ENCODE measurements at places on chromosomes 7 and 10.

GRCh38 chr10:52523696-52524095 lies 209.6 kb downstream of the DKK1 start:
- DNase-seq = no peak

DNA sequence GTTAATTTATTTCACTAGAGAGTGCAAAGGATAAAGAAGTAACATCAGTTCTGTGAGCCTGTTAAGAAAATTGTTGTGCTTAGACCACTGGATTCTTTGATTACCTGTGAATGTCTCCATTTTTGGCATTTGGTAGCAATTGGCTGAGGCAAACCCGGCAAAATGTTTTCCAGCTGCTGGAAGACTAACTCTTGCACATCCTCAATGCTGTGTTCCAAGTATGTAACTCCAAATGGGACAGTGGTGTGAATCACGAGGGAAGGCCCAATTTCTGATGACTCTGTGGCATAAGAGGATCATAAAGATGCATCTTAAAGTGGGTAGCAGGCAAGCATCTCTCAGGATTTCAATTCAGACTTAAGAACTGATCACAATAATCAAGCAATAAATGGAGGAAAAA lies 268.8 kb downstream of the RNLS start:
- DNase-seq = no peak

DNA sequence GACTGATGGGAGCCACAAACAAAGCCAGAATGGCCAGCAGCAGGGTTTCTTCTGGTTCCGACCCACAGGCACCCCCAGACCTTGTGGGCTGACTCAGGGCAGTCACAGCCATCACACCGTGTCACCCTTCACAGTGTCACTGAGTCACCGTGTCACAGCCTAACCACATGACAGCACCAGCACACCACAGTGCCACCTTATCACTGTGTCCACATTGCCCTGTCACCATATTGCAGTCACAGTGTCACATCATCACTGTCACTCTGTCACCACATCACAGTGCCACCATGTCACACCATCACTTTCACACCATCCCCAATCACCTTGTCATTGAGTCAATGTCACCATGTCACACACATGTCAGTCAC lies 77.0 kb downstream of the OAT start:
- no peak for DNase-seq

DNA sequence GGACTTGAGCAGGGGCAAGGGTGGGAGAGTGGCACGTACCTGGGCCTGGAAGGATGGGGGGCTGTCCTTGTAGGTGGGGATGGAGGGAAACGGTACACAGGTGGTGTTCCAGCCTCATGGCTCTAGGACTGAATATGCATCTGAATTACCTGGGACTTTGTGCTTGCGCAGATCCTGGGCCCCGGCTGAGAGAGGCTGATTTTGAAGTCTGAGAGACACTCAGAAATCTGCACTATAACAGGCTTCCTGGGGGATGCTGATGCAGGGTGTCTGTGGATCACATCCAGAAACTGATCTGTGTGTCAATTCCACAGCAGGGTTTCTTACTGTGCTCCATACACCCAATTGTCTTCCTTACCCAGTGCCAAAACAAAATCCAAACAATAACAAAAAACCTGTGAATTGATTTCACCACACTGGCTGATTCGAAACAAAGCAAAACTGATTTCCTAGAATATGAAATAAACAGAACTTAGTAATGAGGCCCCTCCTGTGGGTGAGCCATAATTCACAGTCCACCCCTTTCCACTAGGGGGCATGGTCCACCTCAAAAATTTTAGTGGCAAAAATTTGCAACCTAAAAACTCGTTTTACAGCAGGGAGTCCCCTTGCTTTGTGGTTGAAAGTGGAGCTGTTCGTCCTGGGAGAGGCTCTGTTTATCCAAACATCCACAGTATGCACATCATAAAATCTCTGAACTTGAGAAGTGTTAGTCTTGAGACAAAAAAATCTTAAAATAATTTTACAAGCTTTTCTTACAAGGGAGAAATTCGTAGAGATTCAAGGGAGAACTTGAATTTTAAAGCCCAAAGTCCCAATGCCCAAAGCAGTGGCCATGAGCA lies 32.0 kb upstream of the PLEKHA1 start:
- DNase-seq = peak; percentile 18

DNA sequence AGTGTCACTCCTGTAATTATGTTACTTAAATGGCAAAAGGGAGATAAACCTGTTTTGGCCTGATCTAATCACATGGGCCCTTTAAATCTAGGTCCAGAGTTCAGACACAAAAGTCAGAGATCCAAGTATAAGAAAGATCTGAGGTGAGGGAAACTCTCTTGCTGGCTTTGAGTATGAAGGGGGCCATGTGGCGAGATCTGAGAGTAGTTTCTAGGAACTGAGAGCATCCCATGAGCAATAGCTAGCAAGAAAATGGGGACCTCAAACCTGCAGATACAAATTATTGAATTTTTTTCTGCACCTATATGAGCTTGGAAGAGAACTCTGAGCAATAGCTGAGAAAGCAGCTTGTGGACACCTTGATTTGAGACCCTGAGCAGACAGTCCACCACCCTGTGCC lies 27.6 kb downstream of the ANKRD7 start:
- DNase-seq = no peak

GRCh38 chr10:126196281-126196680 lies 192.0 kb downstream of the ADAM12 start:
- DNase-seq = no peak

DNA sequence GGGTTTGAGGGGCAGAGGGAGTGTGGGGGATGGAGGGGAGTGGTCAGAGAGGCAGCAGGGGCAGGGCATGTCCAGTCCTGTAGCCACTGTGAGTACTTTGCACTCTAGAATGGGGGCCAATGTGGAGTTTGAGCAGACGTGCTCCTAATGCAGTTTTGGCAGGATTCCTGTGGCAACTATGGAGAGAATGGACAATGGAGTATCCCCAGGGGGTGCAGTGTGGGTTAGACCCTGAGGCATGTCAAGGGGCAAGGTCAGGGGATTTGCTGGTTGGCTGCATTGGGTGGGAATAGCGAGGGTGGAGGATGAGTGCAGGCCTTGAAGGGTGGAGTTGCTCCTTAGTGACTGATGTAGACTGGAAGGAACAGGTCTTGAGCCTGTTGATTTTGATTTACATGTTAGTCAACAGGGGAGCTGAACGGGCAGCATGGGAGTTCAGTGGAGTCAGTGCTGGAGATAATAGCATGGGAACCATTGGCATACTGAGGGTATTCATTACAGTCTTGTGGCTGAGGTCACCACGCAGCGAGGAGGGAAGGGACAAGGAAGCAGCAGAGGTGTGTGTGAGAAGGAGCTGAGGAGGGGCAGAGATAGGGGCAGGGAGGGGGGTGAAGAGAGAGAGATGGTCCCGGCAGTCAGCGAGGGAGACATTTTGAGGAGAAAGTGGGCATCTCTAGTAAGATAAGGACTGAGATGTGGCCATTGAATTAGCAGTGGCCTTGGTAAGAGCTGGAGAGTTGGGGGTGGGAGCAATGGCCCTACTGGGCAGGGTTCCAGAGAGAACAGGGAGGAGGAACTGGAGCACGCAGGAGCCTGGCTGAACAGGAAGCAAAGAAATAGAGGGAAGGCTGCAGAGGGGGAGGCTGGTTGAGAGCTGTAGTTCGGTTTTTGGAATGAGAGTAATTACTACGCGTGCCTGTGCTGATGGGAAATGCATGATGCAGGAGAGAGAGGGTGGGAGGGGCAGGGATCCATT lies 112.7 kb downstream of the CCNY start:
- no peak for DNase-seq

Data from non-pigmented ciliary epithelial cell (primary cell).